ENCODE measurements at places on chromosomes 16 and 17. TPM values are rescaled to one million over a fixed set of nuclear protein-coding genes. Genes with fewer than 3 reads are reported as not detected.

DNA sequence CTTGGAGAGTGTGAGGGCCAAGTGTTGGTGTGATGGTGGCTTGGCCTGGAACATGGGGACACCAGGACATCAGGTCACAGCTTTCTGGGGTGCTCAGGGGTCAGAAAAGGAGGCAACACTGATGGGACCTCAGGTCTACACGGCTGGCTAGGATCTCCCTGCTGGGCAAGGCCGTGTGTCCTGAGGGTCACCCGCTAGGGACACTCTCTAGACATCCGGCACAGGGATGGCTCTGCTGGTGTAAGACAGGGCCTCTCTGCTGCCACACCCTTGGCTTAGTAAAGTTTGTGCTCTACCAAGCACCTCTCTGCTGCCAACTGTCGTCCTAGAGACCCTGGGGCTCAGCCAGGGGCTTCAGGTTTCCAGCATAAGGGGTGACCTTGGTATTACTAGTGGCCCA lies 16.3 kb downstream of the SLC13A5 start:
- no peak for DNase-seq

DNA sequence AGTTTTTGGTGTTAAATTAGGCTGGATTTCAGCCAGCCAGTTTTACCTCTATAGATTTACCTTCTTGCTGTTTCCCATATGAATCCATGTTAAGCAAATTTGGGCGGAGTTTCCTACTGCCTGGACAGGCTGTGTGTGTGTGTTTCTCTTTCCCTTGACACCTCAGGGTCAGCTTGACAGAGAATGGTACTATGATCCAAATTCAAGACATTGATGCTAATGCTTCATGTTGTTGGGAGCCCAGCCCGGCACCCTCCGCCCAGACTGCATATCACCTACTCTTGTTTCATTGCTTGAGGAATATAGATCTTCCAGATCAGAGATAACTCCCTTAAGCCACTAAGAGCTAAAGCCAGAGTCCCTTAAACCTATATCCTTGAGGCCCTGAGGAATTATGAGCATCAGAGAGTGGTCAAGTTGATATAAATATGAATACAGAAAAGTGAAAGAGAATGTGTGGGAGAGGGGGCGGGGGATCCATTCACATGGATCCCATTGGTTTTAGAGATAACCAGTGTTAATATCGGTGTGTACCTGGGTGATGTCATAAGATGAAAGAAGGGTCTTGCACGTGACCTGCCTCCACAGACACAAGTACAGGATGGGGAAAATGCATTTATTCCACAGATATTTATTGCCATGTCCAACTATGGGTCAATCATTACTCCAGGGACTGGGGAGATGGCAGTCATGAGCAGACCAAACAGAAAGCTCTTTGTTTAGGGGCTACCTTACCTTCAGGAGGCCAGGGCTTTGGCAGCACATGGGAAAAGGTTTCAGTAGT lies 69.7 kb downstream of the WIPI1 start:
- DNase-seq = no peak

DNA sequence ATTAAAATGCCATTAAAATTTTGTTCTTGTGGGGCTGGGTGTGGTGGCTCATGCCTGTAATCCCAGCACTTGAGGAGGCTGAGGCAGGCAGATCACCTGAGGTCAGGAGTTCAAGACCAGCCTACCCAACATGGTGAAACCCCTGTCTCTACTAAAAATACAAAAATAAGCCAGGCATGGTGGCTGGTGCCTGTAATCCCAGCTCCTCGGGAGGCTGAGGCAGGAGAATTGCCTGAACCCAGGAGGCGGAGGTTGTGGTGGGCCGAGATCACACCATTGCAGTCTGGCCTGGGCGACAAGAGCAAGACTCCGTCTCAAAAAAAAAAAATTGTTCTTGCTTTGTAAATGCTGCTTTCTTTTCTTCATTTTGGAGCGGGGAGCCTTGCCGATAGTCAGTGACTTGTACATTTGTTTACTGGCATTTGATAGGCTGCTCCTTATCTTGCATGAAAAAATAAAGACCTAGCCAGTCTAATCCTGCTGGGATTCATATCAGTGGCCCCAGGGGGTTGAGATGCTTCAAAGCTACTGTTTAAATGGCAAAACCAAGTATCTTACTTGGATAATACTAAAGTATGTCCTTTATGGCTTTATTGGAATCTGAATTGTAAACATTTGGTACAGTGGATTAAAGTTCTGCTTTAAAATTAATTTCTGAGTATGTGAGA lies 3.3 kb upstream of the CLTC start:
- no peak for DNase-seq

DNA sequence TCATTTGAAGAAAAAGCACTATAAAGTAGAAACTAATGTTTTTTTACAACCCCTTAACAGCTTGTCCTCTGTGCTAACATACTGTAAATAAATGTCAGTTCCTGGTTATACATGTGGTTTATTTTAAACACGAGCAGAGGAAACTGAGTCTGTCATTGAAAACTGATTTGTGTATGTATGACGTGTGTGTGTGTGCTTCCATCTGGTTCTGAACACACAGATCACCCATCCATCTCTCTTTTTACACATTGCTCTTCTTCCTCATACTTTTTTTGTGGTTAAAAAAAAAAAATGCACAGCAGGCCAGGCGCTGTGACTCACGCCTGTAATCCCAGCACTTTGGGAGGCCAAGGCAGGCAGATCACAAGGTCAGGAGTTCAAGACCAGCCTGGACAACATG lies 49.5 kb downstream of the ZNF423 start:
- DNase-seq = no peak

Gene ADCY9
- 7.1 TPM for total RNA-seq

Data from CD4-positive, alpha-beta T cell (primary cell).